ENCODE measurements at places on chromosomes 11 and 22.

GRCh38 chr22:22954656-22955055 lies 67.0 kb downstream of the IGLL5 start:
- no peak for DNase-seq

- DNase-seq: no peak
These were observed 444.3 kb upstream of the B3GAT1 start for GRCh38 chr11:134856056-134856971.

GRCh38 chr11:121722431-121723245 lies 269.9 kb upstream of the SORL1-AS1 start:
- DNase-seq: no peak

- no peak for DNase-seq
These were observed 148.8 kb downstream of the CRYBB2 start for GRCh38 chr22:25368271-25368670.

DNA sequence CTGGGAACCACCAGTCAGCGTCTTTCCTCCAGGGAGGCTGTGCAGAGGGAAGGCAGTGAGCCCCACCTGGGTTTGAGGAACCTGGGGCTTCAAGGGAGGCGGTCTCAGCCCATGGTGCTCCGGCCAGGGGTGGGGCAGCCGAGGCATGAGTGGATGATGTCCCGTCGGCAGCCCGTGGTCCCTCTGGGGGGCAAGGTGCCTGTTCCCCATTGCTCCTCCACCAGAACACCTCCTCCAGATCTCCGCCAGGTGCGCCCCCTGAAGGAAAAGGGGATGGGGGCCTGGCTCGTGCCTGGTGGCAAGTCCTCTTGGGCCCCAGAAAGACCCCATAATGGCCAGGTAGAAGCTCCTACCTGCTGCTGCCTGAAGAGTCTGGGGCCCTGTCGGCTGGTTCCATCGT lies 94.1 kb downstream of the KCNQ1 start:
- DNase-seq: no peak

- DNase-seq: no peak
These were observed 416.6 kb upstream of the CCDC90B start for GRCh38 chr11:83702796-83703195.

DNA sequence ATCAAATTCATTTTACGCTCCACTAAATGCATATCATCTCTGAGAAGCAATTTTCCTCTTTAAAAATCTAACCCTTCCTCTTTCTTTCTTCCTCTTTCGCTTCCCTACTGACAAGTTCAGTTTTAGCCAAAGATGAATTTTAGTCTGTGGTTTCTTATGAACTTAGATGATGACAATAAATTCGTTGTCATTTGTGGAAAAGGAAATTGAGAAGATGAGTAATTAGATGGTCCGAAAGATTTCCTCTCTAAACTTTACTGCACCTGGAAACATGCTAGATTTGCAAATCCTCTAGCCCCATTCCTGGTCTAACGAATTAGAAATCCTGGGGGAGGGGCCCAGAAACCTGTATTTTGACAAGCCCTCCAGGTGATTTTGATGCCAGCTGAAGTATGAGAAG lies 855.4 kb upstream of the CHORDC1 start:
- DNase-seq: no peak

DNA sequence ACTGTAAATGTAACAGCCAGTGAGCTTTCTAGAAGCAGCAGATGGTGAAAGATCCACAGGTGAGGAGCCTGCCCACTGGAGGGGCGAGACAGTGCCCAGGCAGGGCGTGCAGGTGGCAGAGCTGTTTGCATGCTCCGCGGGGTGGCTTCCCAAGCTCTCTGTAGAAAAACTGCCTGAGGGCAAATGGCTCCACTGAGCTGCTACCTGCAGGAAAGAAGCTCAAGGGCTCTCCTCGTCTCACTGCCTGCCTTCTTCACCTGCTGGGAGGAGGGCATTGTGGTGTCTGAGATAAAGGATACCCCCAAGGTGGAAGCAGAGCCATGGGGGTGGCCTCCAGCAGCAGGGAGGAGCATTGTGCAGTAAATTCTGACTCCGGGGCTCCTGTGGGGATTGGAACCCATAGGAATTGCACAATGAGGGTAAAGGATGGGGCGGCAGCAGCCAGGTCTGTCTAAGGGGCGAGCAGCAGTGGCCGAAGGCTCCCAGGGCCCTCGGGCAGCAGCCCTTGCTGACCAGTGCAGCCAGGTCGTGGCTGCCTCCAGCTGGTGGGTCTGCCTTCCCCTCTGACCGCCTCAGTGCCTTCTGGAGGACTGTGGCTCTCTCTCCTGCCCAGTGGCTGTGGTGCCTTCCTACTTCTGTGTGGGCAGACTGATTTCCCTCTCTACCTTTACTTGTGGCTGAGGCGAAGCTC lies 28.0 kb upstream of the CABP7 start:
- DNase-seq: no peak

DNA sequence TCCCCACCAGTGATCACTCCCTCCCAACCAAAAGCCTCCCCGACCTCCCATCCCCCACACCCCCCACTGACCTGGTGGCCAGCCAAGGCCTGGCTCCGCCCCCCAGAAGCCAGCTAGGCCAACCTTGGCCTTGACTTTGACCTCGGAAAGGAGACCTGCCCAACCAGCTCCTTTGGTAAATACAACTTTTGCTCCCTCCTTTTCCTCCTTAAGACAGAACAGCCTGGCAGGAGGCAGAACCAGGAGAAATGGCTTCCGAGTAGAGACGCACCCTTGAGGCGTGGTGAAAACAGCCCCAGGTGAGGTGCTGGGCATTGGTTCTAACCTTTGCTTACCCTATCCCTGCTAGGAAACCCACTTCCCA lies 27.0 kb downstream of the PLEKHA7 start:
- DNase-seq: no peak

DNA sequence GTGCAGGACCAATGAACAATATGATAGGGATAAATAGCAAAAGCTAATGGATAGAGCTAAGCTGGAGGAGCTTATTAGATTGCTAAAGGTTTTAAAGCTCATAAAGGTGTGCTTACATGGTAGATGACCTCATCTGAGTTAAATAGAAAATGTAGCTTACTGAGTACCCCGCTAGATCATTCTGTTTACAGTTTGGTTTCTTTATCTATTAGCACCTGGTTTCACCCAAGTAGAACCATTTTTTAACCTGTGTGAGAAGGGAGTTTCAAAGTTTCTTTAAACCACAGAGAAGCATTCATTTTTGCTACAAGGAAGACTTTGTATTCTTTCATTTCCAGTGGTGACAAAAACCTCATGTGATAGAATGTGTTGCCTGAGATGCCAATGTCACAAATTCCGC lies 1778.0 kb downstream of the LRRC4C start:
- DNase-seq: no peak

DNA sequence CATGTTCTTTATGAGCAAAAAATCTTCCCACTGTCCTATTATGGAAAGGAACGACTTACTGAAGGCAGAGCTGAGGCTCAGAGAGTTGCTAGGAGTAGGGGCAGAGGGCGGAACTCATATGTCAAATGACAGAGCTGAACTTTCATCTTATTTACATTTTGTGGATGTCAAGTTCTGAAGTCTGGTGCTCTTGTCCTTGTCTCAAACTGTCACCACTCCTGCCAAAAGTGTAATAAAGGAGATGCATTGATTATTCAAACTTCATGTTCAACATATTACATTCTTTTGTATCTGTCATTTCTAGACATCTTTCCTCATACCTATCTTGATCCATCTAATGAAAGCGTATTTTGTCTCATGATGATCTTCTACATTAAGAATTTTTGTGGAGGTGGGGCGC lies 57.1 kb upstream of the C11orf87 start:
- no peak for DNase-seq

- no peak for DNase-seq
These were observed 9.6 kb downstream of the SEC14L2 start for GRCh38 chr22:30406400-30406799.

GRCh38 chr11:17972987-17973386 lies 39.9 kb downstream of the SERGEF start:
- DNase-seq: no peak

GRCh38 chr22:20147237-20147988 lies 3.4 kb downstream of the CCDC188 start:
- no peak for DNase-seq

DNA sequence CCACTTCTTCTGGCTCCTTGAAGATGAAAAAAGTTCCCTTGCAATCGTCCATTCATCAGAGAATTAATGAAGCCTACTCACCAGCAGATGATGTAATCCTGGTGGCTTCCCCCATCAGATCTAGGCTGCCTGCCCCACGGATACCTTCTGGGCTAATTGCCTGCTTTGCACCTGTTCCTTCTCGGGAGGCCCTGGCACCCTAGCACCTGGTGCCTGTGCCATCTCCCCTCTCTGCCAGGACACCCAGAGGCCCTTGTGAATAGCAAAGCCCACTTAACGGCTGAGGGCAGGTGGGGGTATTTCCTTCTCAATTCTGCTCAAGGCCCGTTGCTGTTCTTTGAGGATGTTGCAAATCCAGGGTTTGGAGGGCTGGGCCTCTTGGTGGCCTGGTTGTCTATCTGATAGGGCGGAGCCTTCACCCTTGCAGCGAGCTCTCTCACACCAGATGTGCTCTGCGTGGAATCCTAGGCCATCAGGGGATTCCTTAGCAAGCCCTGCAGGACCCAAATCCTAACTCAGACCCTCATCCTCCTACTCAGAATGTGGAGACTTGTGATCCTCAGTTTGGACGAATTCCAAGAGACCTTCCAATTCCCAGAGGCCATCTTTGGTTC lies at the start of gene LMO2:
Gene LMO2, minus strand, starts transcription at position 363 of the 614 bp plus-strand sequence. CDS start 22,360 bp downstream, outside the sequence.
- DNase-seq: no peak

GRCh38 chr11:15707971-15708370 lies 593.2 kb downstream of the INSC start:
- DNase-seq: no peak

GRCh38 chr11:44694443-44694842 lies 32.3 kb upstream of the TSPAN18 start:
- DNase-seq: no peak

GRCh38 chr22:31911565-31912406 lies 32.5 kb upstream of the YWHAH start:
- no peak for DNase-seq

DNA sequence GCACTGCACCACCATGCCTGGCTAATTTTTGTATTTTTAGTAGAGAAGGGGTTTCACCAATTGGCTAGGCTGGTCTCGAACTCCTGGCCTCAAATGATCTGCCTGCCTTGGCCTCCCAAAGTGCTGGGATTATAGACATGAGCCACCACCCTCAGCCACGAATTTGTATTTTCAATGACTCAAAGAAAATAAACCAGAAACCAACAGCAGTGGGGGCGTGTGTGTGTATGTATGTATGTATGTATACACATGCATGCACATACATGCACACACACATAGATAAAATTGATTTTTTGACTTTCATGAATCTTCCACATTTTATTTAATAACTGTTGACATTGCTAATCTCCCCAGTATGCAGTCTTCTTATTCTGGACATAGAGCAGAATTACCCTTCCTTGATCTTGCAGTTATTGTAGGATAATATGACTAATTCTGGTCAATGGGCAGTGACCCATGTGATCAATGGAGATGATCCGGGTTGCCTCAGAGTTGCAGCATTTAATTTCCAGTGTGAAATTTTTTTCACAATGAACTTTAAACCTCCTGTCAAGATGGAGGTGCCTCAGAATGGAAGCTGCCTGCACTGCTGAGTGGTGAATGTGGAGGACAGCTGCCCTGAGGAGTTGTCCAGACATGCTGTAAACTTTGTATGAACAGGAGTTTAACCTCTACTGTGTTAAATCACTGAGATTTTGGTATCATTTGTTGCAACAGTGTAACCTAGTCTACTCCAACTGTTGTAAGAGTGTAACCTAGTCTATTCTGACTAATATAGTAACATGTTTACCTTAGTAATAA lies 12.8 kb upstream of the PTPN5 start:
- no peak for DNase-seq

- DNase-seq: no peak
These were observed 3.4 kb upstream of the KREMEN1 start for GRCh38 chr22:29069463-29069862.

DNA sequence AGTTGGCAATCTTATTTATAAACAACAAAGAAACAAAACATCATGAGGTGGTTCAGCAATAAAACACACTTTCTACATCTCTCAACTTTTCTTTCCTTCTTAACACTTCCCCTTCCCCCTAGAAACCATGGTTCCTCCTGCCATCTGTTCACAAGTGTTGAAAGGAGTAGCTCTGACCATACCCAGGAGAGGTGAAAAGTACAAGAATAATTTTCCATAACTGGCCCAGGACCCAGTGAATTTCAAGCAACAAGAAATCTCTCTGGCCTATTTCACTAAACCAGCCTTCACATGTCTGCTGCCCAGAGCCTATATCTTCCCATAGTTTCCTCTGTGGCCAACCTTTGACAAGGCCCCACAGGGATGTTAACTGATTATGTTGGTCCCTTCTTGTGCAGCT lies 98.2 kb upstream of the CEP126 start:
- DNase-seq: no peak

DNA sequence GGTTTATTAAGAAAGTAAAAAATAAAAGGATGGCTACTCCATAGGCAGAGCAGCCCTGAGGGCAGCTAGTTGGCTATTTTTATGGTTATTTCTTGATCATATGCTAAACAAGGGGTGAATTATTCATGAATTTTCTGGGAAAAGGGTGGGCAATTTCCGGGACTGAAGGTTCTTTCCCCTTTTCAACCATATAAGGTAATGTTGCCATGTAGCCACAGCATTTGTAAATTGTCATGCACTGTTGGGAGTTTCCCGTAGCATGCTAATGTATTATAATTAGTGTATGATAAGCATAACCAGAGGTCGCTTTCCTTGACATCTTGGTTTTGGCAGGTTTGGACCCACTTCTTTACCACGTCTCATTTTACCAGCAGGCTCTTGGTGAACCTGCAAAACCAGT lies 610.4 kb upstream of the B3GAT1 start:
- no peak for DNase-seq

GRCh38 chr11:44592125-44592940 lies 26.9 kb downstream of the CD82 start:
- no peak for DNase-seq

DNA sequence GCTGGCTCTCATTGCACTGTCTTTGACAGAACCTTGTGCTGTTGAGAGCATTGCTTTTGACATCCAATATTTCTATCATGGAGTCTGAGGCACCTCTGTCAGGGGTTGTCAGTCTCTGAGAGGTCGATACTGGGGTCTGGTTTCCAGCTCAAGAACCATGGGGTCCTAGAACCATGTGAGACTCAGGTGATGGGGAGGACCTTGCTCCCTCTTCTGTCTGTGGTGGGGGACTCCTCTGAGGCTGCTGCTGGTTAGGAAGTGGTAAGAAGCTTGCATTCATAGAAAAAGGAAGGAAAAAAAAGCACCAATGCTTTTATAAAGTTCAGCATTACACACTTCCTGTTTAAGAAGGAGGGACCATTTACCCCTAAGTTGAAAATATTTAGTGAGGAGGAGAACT lies 91.8 kb upstream of the CD44 start:
- no peak for DNase-seq

DNA sequence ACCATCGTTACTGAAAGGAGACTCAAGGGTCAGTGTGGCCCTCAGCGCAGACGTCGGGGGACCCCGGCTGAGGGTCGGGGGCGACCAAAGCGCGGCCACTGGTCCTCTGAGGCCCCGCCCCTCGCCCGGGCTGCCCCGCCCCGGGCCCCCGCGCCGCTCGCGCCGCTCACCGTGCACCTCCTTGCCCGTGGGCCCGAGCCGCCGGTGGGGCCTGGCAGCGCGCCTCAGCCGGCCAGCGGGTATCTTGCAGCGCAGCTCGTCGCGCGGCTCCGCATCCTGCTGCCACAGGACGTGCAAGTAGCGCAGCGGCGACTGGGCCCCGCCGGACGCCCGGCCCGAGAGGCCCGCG lies 419 bp downstream of the ANKRD54 start:
- DNase-seq: peak; percentile 34
